ENCODE measurements at places on chromosomes 5 and 9.

DNA sequence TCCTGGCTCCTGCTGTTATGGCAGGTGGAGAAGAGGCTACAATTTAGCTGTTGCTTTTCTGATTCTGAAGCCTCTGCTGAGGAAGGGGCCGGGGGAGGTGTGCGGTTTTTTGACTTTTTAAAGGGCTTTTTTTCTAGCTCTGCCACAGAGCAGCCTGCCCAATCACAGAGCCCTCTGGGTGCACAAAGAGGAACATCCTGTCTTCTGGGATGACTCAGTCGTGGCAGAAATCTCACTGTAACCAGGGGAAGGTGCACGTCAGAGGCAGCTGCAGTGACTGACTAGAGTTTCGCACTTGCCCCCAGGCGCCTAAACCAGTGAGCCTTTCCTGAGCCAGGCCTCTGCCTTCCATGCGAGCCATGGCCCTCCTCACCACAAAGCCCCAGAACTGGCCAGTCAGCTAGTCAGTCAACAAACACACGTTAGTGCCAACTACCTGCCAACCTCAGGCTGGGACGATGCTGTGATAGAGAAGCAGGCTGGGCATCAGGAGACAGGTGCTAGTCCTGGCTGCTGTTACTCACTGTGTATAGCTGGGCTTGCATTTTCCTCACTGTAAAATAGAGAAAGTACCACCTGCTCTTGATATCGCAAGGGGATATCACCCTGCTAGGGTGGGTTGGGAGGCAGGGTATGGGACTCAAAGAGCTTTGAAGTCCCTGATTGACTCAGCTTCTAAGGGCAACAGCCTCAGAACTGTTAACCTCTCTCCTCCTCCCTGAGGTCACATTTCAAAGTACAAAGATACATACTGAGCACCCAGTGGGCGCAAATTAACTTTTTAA, 2.2 kb downstream of the AKNA start:
- peak; percentile 56 for DNase-seq

- no peak for DNase-seq
These were observed 412.9 kb downstream of the CHSY3 start for GRCh38 chr5:130316971-130317680.

DNA sequence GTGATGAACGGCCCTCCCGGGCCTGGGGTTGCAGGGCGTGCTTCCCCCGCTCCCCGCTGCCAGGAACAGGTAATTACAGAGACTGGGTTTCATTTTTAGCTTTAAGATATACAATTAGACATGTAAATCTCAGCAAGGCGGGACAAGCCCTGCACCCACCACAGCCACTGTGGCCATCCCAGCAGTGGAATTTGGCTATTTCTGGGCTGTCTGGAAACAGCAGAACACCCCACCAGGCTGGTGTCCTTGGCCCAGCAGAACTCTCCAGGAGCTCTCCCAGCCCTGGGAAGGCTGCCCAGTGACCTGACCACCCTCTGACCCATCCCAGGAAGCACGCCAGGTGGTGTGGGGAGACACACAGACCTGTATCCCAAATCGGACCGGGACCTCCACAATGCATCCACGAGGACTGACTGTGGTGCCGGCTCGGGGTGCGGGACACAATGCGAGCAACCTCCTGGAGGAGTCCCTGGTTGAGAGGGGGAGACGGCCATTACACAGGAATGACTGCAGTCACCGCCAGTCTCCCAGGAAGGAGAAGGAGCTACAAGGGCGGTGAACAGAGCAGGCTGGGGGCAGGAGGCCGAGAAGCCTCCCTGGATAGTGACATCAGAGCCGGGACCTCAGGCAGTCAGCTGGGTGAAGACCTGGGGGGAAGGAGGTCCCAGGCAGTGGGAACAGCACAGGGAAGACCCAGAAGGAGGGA, 17.3 kb downstream of the EEIG1 start:
- DNase-seq = no peak

DNA sequence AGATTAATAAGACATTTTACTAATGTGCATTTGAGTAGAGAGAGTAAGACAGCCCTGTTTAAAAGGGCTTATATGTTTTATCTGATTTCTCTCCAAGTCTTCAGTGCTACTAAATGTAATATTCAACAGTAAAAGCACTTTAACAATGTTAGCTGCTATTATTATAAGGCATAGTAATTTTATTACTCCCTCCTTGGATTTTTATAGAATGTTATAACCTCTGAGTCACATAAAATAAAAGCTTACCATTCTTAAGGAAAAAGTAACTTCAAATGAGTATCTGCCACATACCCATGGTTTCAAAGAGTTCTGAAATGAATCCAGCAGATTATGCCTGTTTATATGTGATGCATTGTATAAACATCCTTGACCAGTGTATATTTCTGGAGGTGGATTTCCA, 19.0 kb downstream of the SPDL1 start:
- DNase-seq = no peak

DNA sequence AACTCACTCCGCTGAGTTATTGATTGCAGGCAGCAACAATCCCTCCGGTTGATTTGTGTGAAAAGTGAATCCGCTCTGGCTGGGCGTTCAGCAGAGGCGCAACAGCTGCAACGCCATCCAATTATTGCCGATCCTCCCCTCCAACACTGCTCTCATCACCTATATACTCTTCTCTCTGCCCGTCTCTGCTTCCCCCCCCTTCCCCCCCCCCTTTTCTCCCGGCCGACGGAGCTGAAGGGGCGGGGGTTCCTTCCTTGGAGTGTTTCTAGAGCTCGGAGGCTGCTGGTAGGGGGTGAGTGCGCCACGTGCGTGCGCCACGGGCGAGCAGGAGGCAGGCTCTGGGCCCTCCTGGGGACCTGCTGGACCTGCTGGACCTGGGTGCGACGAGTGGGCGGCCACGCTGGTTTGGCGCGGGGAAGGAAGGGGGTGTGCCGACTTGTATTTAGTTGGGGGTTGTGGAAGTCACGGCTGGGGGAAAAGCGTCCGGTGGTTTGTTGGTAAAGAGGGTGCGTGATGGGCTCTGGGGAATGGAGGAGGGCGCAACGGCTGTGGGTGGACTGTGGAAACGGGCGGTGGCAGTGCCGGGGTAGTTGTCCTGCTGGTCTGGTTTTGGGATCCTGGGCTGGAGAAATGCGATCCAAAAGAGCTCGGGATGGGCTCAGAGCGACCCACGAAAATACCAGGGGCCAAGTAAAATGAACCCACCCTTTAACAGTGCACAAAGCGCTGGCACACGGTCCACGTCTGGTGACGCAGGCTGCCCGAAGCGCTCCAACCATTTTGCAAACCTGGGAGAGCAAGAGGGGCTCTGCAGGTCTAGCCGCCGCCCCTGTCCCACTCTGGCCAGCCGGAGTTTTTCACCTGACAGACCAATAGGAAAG, 6.4 kb upstream of the MEF2C start:
- no peak for DNase-seq

All from BE2C (cell line).